ENCODE measurements at places on chromosomes 6 and 20.

DNA sequence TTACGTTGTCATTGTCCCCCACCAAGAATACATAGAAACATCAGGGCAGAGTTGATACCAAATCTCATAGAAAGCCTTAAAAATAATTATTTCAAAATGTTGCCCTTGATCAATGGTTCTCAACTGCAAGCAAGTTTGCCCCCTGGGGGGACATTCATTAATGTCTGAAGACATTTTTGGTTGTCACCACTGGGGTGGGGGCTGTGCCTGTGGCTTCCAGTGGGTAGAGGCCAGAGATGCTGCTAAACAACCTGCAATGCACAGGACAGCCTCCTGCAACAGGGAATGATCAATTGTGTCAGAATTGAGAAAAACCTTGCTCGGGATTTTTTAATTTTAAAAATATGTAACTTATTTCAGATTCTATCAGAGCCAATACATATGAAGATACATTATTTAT, 130.6 kb upstream of the DOK5 start:
- DNase-seq: no peak

GRCh38 chr6:55882718-55883569, 7.6 kb upstream of the BMP5 start:
- DNase-seq: no peak

DNA sequence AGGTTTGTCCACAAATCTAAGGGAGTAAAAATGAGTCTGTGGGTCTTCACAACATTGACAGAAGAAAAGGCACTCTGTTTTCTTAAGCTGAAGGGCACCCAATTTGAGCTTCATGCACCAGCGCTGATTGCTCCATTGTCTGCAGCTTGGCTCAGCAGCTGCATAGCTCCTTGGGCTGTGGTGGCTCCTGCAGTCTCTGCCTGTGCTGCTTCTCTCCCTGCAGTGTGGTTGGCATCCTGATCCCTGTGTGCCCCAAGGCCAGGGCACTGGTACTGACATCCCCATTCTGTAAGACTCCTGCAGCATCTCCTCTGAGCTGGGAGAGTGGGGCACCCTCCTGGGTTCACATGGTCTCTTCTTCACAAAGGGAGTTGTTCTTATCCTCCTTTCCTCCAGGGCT, 83.2 kb upstream of the B3GAT2 start:
- DNase-seq: no peak

GRCh38 chr20:24892522-24892921, 56.5 kb upstream of the CST7 start:
- DNase-seq: no peak

DNA sequence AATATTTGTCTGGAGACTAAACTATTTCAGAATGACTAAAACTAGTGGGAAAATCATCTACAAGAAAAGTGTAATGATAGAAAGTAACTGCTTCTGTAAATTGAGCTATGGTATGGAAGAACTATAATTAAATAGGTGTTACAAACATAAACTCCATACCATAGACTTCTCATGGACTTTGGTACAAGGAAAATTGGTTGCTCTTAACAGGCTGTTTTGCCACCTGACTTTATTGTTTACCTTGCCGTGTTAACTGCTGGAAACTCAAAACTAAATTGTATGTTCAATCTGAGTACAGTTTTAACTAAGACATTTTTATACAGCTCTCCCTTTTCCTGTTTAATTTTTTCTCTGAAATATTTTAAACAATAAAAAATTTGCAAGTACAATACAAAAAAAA, 261.8 kb upstream of the POU3F2 start:
- no peak for DNase-seq

GRCh38 chr20:46897328-46897880, 2.8 kb downstream of the EYA2 start:
- no peak for DNase-seq

GRCh38 chr6:105920071-105920470, 166.1 kb upstream of the PRDM1 start:
- no peak for DNase-seq

- DNase-seq: no peak
These were observed 36.4 kb downstream of the DCBLD1 start for GRCh38 chr6:117518870-117519269.

GRCh38 chr6:53320964-53321363, 27.8 kb downstream of the ELOVL5 start:
- no peak for DNase-seq

All from stimulated activated CD4-positive, alpha-beta T cell treated with anti-CD3 and anti-CD28 coated beads, TNF-alpha, amount 100 ng/mL, for 4 hours (primary cell).